RWPE2 (cell line): ENCODE measurements at places on chromosomes 1 and 21.

DNA sequence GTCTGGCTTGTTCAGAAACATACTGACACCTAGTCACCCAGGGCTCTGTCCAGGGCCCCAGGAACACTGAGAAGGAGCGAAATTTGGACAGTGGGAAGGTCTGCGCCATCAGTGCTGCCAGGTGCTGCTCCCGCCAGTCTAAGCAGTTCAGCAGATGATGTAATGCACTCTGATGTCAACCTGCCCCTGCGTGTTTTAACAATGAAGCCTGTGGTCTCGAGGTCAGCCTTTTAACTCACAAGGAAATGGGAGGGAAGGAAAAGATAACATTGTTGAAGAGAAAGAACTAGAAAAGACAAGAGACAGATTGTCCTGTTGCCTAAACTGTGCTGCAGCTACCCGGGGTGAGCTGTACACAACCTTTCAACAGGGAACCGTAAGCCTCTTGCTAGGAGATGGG lies 126.6 kb upstream of the IFFO2 start:
- no peak for DNase-seq

- no peak for DNase-seq
Observed at GRCh38 chr1:158286941-158287346, 2.8 kb upstream of the CD1C start.

- no peak for DNase-seq
Observed at GRCh38 chr1:185969028-185969427, 234.8 kb downstream of the HMCN1 start.

DNA sequence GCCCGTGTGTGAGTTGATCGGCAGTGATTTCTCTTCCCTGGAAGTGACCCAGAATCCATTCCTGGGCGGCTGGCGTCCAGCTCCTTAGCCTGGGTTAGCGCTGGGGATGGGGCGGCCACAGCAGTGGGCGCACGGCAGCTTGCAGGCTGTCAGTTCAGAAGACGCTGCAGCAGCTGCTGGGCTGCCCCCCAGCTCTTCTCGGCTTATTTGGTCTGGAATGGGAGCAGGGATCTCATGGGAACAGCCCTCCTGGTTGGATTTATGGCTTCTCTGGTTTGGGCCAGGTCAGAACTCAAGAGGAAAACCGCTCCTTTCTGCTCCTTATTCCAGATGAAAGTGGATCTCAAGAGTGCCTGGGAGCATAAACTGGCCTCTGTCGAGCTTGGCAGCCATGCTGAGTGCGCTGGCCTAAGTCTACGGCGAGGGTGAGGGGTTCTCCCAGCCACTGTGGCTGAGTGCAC lies 148.2 kb downstream of the PRDM16 start:
- DNase-seq, result no peak

- no peak for DNase-seq
Observed at GRCh38 chr1:227190321-227190720, 128.0 kb downstream of the CDC42BPA start.

DNA sequence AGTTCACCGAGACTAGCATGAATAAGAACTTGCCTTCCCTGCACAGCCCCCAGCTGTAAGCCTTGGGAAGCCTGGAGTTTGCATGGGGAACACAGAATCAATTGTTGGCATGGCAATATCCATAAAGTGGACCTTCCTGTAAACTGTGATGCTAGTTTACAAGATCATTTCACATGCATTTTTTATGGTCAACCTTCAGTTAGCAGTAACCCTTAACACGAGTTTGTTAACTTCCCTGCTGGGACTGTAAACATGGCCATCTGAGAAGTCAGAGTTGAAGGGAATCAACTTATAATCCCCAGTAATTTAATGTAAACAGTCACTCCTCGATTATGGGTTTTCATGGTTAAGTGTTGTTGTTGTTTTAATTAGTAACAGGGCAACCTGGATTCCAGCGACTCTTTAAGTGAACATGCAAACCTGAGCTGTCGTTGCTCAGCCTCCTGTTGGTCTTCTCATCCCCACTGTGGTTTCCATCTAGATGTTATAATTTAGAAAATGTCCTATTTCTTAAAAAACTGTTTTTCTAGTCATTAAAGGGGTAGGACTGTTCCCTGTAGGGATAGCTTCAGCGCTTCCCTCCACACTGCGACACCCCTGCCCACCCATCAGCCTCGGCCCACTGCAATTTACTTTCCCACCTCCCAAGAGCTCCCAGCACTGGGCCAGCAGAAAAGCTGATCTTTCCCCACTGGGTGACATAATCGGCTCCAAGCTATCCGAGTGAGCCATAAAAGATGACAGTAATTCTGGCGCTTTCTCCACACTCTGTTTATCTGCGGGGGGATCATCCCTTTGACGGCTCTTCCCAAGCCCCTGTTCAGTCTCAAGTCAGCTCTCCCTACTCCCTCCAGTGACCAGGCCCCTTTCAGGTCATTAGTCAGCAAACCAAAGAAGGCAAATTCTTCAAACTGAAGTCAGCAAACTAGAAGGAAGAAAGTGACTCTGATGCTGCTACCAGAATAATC lies 107.6 kb upstream of the IPO9 start:
- DNase-seq, result no peak

DNA sequence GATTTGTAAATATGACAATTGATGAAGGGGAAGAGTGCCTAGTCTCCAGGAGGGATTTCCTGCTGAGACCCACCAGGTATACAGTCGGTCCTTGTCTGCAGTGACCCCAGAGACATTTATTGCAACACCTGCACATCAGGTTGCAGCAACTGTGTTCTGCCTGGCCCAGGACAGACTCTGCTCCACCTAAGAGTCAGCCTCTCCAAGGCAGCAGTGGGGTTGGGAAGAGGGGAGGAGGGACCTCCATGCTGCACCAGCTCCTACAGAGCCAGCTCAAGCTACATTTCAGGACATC lies 120.4 kb upstream of the IRF2BP2 start:
- DNase-seq, result no peak

DNA sequence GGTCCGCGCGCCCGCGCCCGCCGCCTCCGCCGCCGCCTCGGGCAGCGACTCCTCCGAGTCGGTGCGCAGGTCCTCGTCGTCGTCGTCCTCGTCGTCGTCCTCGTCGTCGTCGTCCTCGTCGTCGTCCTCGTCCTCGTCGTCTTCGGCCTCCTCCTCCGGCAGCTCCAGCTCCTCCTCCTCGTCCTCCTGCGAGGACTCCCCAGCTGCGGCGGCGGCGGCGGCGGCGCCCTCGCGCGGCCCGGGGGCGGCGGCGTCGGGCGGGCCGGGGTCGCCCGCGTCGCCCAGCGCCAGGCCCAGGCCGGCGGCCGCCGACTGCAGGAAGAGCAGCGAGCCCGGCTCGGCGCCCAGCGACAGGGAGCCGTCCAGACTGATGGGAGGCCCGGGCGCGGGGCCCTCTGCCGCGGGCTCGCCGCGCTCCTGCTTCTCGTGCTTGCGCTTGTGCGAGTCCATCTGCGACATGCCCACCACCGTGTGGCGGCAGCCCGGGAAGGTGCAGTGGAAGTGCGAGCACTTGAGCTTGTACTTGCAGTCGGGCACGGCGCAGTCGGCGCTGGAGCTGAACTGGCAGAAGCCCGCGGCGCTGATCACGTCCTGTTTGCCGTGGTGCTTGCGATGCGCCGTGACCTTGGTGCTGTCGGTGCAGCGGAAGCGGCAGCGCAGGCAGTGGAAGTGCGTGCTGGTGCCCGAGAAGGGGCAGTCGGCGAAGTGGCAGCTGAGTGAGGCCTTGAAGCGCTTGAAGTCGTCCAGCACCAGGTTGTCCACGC lies 157.3 kb downstream of the CASZ1 start:
- no peak for DNase-seq

GRCh38 chr1:204348722-204349121 lies 11.0 kb downstream of the PLEKHA6 start:
- no peak for DNase-seq

DNA sequence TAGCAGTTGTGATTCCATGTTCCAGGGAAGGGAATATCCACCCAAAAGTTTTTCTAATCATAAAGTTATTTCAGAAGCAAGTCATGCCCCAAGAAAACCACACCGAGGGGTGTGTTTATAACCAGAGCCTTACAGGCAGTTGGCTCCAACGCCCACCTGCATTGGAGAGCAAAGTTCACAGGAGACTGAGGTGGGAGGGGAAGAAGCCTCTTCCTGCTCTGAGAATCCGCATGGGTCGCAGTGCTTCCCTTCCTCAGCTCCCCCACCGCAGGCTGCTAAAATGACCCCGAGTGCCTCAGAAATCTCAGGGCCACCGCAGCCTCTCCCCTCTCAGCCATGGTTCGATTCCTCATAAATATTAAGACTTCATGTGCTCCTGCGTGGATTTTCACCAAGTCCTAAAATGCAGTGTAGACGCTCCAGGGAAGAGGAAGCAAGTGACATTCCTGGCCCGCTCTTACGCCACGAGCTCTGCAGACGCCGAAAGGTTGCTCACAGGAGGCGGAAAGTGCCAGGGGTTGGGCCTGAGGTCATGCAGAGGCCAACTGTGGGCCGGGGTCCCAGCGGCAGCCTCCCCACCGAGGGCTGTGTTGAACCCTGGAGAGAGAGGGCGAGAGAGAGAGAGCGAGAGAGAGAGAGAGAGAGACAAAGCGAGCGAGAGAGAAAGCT lies 13.4 kb upstream of the SPSB1 start:
- DNase-seq, result no peak

DNA sequence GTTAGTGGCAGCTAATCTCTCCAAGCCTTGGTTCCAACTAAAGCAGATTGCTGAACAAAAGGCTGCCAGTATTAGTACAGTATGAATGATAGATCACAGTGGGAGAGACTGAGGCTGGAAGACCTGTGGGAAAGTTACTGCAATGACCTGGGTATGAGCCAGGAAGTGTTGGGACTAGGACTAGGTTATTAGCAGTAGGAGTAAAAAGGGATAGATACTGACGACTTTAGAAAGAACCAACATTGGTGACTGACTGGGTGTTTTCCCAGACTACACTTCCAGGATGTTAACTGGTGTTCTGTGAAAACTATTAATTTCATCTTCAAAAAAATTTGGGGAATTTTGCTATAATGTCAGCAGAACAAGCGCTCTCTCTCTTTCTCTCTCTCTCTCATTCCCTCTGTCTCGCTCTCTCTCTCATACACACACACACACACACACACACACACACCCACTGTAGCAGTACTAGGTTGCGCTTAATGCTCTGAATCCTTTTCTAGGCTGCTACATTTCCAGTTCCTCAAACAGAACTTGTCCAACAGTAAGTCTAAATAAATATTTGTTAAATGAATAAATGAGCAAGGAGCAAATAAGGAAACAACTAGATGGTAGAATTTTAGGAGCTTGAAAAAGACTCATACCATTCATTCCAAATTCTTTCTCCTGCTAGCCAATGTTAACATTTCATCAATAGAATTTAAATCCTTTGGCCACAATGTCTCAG lies 47.6 kb upstream of the RGS8 start:
- DNase-seq, result no peak

DNA sequence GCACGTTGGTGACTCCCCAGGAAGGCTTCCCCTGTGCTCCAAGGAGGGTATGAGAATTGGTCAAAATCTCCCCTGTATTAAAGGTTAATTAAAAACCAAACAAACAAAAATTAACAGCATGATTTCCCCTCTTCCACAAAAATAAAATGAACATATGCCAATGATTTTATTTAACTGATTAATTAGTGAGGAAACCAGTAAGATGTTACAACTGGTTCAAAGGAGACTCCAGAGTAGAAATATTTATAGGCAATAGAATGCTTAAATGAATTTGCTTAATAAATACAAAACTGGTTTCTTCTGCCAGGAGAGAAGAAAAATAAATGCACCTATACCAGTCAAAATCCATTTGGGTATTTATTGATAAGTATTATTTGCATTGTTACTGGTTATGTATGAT lies 249.5 kb upstream of the DEPDC1 start:
- no peak for DNase-seq

- no peak for DNase-seq
Observed at GRCh38 chr1:26597629-26598039, 68.1 kb downstream of the RPS6KA1 start.

GRCh38 chr1:195831789-195832188 lies 776.5 kb downstream of the KCNT2 start:
- no peak for DNase-seq

- DNase-seq, result no peak
Observed at GRCh38 chr1:215418876-215419447, 148.1 kb upstream of the KCTD3 start.

DNA sequence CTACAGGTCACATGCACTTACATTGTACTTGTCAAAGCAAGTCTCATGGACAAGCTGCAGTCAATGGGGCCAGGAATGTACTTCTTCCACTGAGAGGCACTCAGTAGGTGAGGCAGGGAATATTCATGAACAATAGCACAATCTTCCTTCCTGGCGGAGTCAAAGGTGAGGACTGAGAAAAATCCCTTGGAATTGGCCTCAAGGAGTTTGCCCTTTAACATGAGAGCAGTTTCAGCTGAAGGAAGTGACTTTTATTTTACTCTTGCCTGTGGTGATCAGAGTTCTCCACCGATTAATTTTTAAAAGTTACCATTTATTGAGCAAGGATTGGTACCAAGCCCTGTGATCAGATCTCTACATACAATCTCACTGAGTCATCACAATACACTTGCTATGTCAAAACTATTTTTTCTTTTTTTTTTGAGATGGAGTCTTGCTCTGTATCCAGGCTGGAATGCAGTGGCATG lies 11.2 kb upstream of the AK2 start:
- no peak for DNase-seq
